ENCODE measurements at places on chromosomes 2 and 18. TPM values are rescaled to one million over a fixed set of nuclear protein-coding genes. Genes with fewer than 3 reads are reported as not detected.

- no peak for DNase-seq
- no peak overlapping the region for H3K27ac ChIP-seq
- peaks cover 13% of the 10 kb centered on the region for H3K4me1 ChIP-seq
Measured at GRCh38 chr2:95700519-95700918, 108.7 kb downstream of the TRIM43 start.

- H3K4me3 ChIP-seq: no peak overlapping the region
- no peaks in the 10 kb centered on the region for H3K4me1 ChIP-seq
- no peaks in the 10 kb centered on the region for H3K27me3 ChIP-seq
- H3K36me3 ChIP-seq: no peaks in the 10 kb centered on the region
- no peak for DNase-seq
- H3K27ac ChIP-seq: no peak overlapping the region
Measured at GRCh38 chr2:231567159-231567558, 25.5 kb upstream of the TEX44 start.

DNA sequence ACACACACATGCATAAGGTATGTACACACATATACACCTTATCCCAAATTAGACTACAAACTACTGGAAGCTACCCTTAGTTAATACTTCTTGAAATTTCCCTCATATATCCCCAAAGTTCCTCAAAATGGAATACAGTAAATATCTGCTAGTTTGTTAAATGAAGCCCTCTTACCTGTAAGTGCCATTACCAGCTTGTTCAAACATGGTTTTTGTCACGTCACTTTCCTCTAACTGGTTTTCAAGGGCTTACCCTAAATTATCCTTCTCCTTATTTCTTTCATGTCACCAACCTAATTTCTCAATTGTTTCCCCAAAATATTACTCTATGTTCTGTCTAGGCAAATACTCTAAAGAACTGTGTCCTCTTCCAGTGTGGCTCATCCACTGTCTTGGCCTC lies 24.4 kb upstream of the KIDINS220 start:
- DNase-seq: no peak
- no peak overlapping the region for H3K4me3 ChIP-seq
- H3K27ac ChIP-seq: no peak overlapping the region
- peaks cover 44% of the 10 kb centered on the region for H3K36me3 ChIP-seq

ZNF804A gene
- 0.76 TPM for total RNA-seq

DNA sequence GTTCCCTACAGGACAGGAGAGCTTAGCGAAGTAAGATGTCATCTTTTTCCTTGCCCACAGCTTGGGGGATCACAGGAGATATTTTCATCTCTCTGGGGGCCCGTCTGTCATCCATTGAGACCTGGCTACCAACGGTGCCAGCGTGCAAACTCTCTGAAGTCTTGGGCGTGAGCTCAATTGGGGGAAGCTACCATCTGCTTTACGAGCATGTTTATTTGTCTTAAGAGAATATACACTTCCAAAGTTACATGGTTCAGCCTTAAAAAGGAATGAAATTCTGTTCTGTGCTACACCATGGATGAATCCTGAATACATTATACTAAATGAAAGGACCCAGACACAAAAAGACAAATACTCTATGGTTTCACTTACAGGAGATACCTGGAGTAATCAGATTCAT lies 13.6 kb downstream of the SAG start:
- H3K4me3 ChIP-seq: no peak overlapping the region
- H3K27ac ChIP-seq: no peak overlapping the region
- no peak for DNase-seq
- no peaks in the 10 kb centered on the region for H3K4me1 ChIP-seq
- no peaks in the 10 kb centered on the region for H3K36me3 ChIP-seq
- peaks cover 22% of the 10 kb centered on the region for H3K27me3 ChIP-seq

VIT gene
- not detected for total RNA-seq

DNA sequence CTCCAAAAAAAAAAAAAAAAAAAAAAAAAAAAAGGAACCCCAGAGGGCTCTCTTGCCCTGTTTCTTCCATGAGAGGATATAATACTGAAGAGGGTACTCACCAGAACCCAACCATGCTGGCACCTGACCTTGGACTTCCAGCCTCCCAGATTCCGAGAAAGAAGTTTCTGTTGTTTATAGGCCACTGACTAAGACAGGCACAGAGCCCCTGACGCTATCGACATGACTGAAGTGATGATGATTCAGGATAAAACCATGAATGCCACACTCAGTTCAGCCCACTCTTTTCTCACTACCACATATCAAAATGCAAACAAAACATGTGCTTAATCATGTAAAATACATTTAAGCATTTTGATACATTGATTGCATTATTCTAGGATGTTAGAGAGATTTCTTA lies 66.1 kb upstream of the CDCA7 start:
- H3K36me3 ChIP-seq: no peaks in the 10 kb centered on the region
- no peaks in the 10 kb centered on the region for H3K27me3 ChIP-seq
- H3K27ac ChIP-seq: peak overlapping the region; percentile 25
- H3K4me3 ChIP-seq: no peak overlapping the region
- H3K4me1 ChIP-seq: peaks cover 7% of the 10 kb centered on the region
- DNase-seq: peak; percentile 82

GRCh38 chr2:25310965-25311864 lies 30.5 kb downstream of the DNMT3A start:
- DNase-seq: no peak
- H3K4me1 ChIP-seq: no peaks in the 10 kb centered on the region
- H3K27ac ChIP-seq: no peak overlapping the region
- no peak overlapping the region for H3K4me3 ChIP-seq

GRCh38 chr2:112019569-112019982 lies 35.5 kb upstream of the TMEM87B start:
- no peak overlapping the region for H3K27ac ChIP-seq
- H3K27me3 ChIP-seq: peaks cover 50% of the 10 kb centered on the region
- no peak overlapping the region for H3K4me3 ChIP-seq
- H3K4me1 ChIP-seq: no peaks in the 10 kb centered on the region
- no peaks in the 10 kb centered on the region for H3K36me3 ChIP-seq
- DNase-seq: no peak

GRCh38 chr2:169072163-169072925 lies 3.0 kb downstream of the DHRS9 start:
- no peaks in the 10 kb centered on the region for H3K36me3 ChIP-seq
- no peak overlapping the region for H3K27ac ChIP-seq
- no peaks in the 10 kb centered on the region for H3K27me3 ChIP-seq
- no peaks in the 10 kb centered on the region for H3K4me1 ChIP-seq

PLEK gene
- total RNA-seq: not detected

GRCh38 chr2:123165616-123166015 lies 859.5 kb upstream of the CNTNAP5 start:
- no peak overlapping the region for H3K4me3 ChIP-seq
- no peak overlapping the region for H3K27ac ChIP-seq
- no peaks in the 10 kb centered on the region for H3K4me1 ChIP-seq
- H3K36me3 ChIP-seq: no peaks in the 10 kb centered on the region
- no peaks in the 10 kb centered on the region for H3K27me3 ChIP-seq

MDH1B gene
- 0.25 TPM for total RNA-seq

DNA sequence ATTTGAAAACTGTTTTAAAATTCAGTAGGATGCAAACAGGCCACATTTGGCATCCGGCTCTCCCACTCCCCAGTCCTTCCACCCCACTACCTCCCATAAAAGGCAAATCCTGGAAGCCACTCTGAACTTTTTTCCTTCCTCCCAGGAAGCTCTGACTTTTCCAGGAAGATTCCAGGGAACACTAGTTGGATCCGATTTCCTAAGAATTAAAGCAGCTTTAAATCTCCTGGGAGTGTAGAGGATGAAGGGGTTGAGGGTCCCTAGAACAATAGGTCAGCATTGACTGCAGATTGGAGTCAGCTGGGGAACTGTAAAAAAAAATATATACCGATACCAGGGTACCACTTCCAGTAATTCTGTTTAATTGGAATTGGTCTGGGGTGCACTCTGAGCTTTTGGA lies 76.9 kb downstream of the CRIM1 start:
- no peak overlapping the region for H3K4me3 ChIP-seq
- DNase-seq: no peak
- peaks cover 33% of the 10 kb centered on the region for H3K36me3 ChIP-seq
- no peaks in the 10 kb centered on the region for H3K27me3 ChIP-seq
- H3K4me1 ChIP-seq: peaks cover 84% of the 10 kb centered on the region

KCTD1 gene
- total RNA-seq: 17.9 TPM
